ENCODE measurements at places on chromosomes 2 and 18. TPM values are rescaled to one million over a fixed set of nuclear protein-coding genes. Genes with fewer than 3 reads are reported as not detected.

STPG4 gene
- 0.79 TPM for total RNA-seq

ZRANB3 gene
- total RNA-seq: 17.0 TPM

- no peak for DNase-seq
- H3K36me3 ChIP-seq: peaks cover 1% of the 10 kb centered on the region
- no peaks in the 10 kb centered on the region for H3K27me3 ChIP-seq
- no peaks in the 10 kb centered on the region for H3K4me1 ChIP-seq
Measured at GRCh38 chr2:134447669-134448068, 193.8 kb downstream of the MGAT5 start.

DNA sequence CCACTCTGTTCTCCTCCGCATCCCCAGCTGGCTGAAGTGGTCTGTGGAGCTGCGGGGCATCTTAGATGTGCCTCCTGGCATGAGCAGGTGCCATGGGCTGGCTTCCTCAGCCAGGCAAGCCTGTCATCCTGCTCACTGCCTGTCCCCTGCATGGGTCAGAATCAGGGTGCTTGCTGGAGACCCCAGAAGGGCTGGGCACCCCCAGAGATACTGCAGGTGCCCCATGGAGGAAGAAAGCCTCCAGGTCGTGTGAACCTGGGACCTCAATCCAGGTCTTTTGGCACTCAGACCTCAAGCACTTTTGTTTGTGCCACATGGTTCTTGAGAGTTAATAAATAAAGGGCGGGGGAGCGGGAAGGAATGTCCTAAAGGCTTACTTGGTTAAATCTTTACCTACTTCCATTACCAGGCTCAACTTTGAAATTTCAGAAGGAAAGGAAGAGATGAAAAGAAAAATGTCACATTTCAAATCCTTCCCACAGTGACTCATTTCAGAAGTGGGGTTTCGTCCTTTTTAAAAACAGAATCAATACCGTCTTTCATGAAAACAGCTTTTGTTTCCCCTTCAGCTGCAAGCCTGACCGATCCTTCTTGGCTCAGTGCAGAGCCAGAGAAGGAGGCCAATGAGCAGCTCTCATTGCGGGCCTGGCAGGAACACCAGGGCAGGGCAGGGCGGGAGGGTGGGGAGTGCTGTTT, 69.9 kb downstream of the RHOB start:
- no peaks in the 10 kb centered on the region for H3K27me3 ChIP-seq
- H3K27ac ChIP-seq: no peak overlapping the region
- DNase-seq: no peak
- no peak overlapping the region for H3K4me3 ChIP-seq

IL36RN gene
- 0.19 TPM for total RNA-seq

- no peaks in the 10 kb centered on the region for H3K27me3 ChIP-seq
- peak overlapping the region; percentile 37 for H3K27ac ChIP-seq
- no peaks in the 10 kb centered on the region for H3K36me3 ChIP-seq
- no peak overlapping the region for H3K4me3 ChIP-seq
Measured at GRCh38 chr2:64213532-64214275, 69.5 kb upstream of the PELI1 start.

GRCh38 chr2:238240757-238241711, 1.2 kb upstream of the HES6 start:
- H3K4me3 ChIP-seq: peak overlapping the region; percentile 59
- DNase-seq: no peak
- no peaks in the 10 kb centered on the region for H3K27me3 ChIP-seq
- H3K4me1 ChIP-seq: no peaks in the 10 kb centered on the region

GRCh38 chr2:107235491-107236254, 349.7 kb upstream of the ST6GAL2 start:
- no peak overlapping the region for H3K27ac ChIP-seq
- no peaks in the 10 kb centered on the region for H3K36me3 ChIP-seq
- no peaks in the 10 kb centered on the region for H3K4me1 ChIP-seq
- no peak overlapping the region for H3K4me3 ChIP-seq
- no peak for DNase-seq

DNA sequence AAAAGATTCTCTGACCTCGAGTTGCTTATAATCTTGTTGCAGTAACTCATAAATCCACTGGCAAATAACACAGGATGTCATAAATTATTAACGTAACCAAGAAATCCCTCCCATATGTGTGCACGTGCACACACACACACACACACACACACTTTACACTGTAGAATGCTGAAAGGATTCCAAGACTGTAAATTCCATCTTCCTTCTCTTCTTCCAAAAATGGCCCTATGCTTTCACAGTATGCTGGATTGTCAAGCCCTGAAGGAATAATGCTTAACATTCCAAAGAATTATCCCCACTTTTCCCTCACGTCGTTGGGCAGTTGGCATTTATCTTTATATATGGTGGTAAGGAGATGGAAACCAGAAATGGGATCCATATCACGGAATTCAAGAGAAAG, 117.5 kb upstream of the CRIM1 start:
- DNase-seq: no peak
- no peaks in the 10 kb centered on the region for H3K27me3 ChIP-seq
- no peaks in the 10 kb centered on the region for H3K4me1 ChIP-seq
- no peak overlapping the region for H3K27ac ChIP-seq

DNA sequence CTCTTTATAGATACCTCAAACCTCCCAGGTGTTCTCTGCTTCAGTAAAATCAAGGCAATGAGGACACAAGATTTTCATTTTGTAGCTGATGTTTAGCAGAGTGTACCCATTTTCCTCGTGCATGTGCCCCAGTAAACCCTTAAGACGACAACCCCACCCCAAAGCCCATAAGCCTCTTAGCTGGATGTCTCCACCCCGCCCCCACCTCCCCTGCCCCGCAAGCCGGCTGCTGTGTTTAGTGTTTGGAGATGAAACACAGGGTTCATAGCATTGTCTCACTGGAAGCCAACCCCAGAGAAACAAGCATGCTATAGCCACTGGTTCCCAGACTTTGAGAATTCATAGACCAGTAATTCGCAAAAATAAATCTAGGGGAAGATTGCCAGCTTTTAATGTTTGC, 5.8 kb upstream of the SAG start:
- DNase-seq: no peak
- H3K4me3 ChIP-seq: no peak overlapping the region
- H3K36me3 ChIP-seq: no peaks in the 10 kb centered on the region
- H3K27me3 ChIP-seq: no peaks in the 10 kb centered on the region
- 0 out of 2 replicates have a peak, but pooled peaks cover 3% of the 10 kb centered on the region for H3K4me1 ChIP-seq

DNA sequence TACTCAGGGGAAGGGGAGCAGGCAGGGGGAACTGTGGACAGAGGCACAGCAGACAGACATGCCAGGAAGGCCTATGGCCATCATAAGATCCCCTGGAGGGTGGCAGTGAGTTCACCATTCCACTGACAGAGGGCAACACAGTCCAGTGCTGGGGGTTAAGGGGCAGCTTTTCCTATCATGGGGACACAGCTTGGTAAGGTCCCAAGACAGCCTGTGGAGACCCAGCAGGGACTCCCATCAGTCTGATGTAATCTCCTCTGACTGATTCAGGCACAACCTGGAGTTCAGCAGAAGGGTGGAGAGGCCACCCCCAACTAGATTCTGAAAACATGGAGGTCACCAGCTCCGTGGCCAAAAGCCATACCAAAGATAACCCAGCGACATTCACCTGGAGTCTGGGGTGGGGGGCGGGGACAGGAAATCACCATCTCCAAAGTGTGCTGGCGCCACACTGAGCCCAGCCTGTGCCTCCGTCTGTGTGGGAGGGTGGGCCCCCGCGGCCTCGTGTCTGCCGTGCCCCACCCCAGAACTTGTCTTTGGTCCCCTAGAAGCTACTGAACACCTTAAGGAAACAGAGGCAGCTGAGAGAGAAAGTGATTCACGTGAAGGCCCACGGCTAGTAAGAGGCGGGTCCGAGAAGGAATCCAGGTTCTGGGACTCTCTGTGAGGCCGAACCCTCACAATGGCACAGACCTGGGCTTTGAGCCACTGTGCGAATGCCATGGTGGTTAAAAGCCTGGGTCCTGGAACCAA, 28.6 kb downstream of the DNMT3A start:
- no peak overlapping the region for H3K27ac ChIP-seq
- no peaks in the 10 kb centered on the region for H3K36me3 ChIP-seq
- no peaks in the 10 kb centered on the region for H3K27me3 ChIP-seq
- no peak for DNase-seq
- 0 out of 2 replicates have a peak, but pooled peaks cover 3% of the 10 kb centered on the region for H3K4me1 ChIP-seq

GRCh38 chr2:237505188-237505939, 18.3 kb downstream of the MLPH start:
- H3K4me3 ChIP-seq: no peak overlapping the region
- H3K36me3 ChIP-seq: no peaks in the 10 kb centered on the region
- peak overlapping the region; percentile 22 for H3K27ac ChIP-seq
- DNase-seq: no peak

MARCO gene
- 0.43 TPM for total RNA-seq

GRCh38 chr2:40957508-40957907, 505.6 kb upstream of the SLC8A1 start:
- no peak for DNase-seq
- H3K27ac ChIP-seq: no peak overlapping the region
- H3K27me3 ChIP-seq: no peaks in the 10 kb centered on the region
- no peak overlapping the region for H3K4me3 ChIP-seq
- H3K36me3 ChIP-seq: no peaks in the 10 kb centered on the region

DNA sequence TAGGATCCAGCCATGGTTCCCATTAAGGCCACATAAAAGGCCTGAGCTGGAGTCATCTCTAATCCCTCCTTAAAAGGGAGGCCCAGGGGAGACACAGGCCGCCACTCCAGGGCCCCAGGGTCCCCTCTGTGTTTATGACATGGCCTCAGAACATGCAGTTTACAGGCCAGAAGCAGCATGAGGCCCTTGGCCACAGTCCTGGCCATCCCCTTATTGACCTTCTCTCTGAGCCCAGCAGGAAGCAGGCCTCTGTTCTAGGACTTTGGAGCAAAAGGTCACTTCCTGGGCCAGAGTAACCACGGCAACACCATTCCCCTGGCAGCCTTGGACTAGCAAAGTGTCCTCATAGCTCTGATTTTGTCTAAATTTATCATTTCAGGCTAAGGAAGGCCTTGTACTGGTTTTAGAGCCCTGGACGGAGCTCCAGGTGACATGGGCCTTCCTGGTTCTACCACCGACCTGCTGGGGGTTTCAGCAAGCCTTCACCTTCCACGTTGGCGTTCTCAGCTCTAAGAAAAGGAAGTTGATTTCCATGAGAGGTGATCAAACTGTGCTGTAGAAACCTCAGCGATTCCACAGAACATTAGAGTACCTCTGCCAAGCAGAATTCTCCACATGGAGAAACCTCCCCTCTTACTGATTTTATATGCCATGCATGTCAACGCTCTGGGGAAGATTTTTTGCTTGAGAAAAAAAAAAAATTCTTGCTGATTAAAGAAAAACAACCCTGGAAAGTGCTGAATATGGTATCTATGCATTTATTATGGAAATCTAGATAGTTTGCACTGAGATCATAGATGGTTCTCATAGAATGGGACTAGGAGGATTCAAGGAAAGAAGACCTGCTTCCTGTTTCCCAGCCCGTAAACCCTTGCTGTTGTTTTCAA, 53.7 kb downstream of the HS1BP3 start:
- DNase-seq: peak; percentile 43
- H3K4me3 ChIP-seq: no peak overlapping the region
- H3K4me1 ChIP-seq: peaks cover 52% of the 10 kb centered on the region
- H3K27me3 ChIP-seq: no peaks in the 10 kb centered on the region
- peak overlapping the region; percentile 53 for H3K27ac ChIP-seq
- no peaks in the 10 kb centered on the region for H3K36me3 ChIP-seq

- no peaks in the 10 kb centered on the region for H3K4me1 ChIP-seq
- DNase-seq: peak; percentile 53
- H3K27me3 ChIP-seq: no peaks in the 10 kb centered on the region
- H3K4me3 ChIP-seq: no peak overlapping the region
- no peaks in the 10 kb centered on the region for H3K36me3 ChIP-seq
Measured at GRCh38 chr2:39593439-39594393, 72.0 kb upstream of the TMEM178A start.

DNA sequence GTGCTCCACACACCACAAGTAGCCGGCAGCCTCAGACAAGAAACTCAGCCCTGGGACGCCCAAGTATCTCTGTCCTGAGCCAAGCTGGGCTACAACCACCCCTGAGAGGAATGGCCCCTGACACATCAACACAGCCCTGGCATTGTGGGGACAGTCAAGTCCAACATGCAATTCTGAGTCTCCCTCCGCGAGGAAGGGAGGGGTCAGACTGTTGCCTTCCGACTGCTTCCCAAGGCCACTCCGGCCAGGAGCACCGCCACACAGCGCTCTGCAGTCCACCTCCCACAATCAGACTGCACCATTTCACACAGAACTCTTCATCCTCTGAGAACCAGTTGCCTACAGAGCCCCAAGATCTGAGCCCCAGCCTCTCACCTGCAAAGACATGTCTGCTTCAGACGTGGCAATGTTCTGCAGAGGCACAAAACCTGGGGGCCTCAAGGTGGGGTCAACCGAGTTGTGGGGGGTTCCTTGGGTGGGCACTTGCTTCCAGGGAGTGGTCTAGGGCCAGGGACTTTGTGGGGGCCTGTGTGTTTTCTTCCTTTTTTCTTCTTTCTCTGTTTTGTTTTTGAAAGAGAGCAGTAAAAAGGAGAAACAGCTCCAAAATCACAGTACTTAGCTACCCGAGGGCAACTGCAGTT, 76.7 kb upstream of the SALL3 start:
- no peak overlapping the region for H3K4me3 ChIP-seq
- DNase-seq: no peak
- no peak overlapping the region for H3K27ac ChIP-seq
- no peaks in the 10 kb centered on the region for H3K27me3 ChIP-seq
- no peaks in the 10 kb centered on the region for H3K36me3 ChIP-seq

DNA sequence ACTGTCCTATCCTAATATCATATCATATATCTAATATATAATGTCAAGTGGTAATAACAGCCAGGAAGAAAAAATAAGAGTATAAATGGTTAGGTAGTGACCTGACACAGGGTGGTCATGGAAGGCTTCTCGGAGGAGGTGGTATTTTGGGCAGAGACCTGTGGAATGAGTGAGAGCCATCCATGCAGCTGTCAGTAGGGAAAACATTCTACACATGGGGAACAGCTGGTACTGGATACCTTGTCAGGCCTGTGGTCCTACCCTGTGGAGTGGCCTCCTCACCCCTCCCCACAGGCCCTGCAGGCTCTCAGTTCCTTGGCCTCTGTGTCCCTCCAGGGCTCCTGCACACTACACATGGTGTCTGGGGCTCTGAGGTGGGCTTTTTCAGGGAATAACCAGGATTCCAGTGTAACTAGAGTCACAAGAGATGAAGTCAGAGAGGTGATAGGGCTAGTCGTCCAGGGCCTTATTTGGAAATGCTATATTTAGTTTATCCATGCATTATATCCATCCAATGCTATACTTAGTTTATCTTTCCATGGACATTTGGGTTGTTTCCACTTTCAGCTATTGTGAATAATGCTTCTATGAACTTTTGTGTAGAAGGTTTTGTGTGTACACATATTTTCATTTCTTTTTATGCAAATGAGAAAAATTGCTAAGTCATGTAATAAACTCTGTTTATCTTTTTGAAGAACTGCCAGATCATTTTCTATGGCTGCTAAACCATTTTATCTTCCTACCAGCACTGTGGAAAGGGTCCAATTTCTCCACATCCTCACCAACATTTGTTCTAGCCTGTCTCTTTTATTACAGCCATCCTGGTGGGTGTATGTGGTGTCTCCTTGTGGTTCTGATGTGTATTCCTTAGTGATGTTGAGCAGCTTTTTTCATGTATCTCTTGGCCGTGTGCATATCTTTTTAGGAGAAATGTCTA, 75.6 kb downstream of the TPGS2 start:
- H3K27ac ChIP-seq: no peak overlapping the region
- H3K4me1 ChIP-seq: no peaks in the 10 kb centered on the region
- no peak for DNase-seq
- no peaks in the 10 kb centered on the region for H3K36me3 ChIP-seq
- no peaks in the 10 kb centered on the region for H3K27me3 ChIP-seq
